ENCODE measurements at places on chromosomes 4 and X.

- no peak for DNase-seq
Observed at GRCh38 chrX:1781766-1782165, 166.9 kb downstream of the ASMT start.

GRCh38 chr4:39718366-39719323, 20.7 kb downstream of the UBE2K start:
- DNase-seq = peak; percentile 44

DNA sequence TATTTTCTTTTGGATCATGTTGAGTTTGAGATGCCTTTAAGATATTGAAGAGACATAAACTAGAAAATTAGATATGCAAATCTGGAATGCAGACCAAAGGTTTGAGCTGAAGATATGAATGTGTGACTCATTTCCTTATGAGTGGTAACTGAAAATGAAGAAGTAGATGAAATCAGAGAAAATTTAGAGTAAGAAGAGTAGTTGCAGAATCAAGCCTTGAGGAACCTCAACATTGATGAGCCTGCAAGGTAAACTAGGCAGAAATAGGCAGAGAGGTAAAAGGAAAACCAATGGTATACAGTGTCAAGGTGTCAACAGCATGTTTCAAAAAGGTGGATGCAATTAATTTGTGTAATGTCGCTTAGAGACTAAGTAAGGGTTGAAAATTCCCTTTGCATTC, 142.8 kb downstream of the MOSPD2 start:
- no peak for DNase-seq

GRCh38 chr4:6298035-6298434, 28.4 kb downstream of the WFS1 start:
- no peak for DNase-seq

DNA sequence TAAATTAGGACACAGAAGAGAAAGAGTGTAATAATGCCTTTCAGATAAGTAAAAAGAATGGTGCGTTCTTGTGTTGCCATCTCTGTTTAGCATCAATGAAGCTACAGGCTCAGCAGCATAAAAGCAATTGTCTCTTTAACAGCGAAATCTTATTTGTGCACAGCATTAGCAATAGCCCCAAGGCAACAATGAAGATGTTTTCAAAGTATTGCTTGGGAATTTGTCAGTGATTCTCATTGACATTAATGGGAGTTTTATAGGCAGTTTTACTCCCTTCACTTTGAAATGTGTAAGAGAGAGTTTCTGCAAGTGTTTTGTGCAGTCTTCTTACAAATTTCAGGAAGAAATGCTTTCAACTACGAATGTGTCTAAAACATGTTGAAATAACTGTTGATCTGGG, 633.0 kb downstream of the TLL1 start:
- no peak for DNase-seq

- no peak for DNase-seq
Observed at GRCh38 chr4:138035781-138036258, 206.3 kb downstream of the SLC7A11 start.

DNA sequence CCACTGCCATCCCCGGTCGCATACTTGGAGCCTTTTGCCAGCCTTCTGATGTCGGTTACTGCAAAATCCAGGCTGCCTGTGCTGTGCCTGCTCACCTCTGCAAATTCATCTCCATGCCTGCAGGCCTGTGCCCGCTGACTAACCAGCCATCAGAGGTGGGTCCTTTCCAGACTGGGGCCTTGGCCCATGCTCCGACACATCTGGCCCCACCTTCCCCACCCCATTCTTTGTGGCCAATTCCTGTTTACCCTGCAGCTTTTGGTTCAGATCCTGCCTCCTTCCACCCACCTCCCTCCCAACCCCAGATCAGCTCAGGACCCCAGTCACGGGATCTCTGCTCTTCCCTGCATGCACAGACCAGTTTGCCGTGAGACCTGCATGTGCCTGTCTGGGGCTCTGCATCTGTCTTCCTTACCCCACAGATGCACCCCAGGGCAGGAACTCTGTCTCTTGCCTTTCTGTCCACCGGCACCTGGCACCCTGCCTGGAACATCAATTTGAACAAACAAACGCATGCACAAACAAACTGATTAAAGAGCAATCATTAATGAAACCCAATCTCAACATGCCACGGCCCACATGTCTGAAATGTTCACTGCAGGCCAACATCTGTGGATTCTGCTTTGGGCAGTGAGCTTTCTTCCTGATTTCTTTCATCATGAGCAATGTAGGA, 112.8 kb upstream of the PSAPL1 start:
- DNase-seq = no peak
